ENCODE measurements at places on chromosomes 7 and 10.

- DNase-seq = no peak
These were observed 24.9 kb downstream of the POLR3A start for GRCh38 chr10:78004215-78005026.

DNA sequence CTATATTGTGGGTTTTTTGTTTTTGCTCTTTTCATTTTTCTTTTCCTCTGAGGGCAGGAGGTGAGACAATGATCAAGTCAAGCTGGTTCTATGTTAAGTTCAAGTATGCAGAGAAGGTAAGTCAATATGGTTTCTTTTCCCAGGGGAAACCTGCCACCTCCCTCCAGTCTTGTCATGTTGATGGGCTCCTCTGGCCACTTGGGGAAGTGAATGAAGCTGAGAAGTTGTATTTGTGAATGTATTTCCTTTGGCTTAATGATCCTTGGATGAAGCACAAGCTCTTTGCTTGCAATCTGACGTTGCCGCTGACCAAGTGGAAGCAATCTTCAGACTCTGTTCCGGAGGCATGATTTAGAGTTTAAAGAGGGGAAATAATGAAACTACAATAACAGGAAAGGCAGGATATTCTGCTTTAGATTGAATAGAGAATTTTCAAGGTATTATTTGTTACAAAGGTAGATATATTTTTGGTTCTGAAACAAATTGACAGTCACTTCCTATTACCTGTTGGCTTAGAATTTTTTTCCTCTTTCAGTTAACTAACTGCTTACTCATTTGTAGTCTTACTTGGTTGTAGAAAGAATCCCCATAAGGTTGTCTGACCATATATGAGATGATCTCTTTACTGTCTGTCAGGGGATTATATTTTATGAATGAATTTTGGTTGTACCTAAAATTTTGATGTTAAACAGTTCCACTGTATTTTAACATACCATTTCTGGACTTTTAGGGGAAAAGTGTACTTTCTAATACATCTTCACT, 369.6 kb downstream of the AUTS2 start:
- DNase-seq = no peak

- DNase-seq = no peak
These were observed 38.2 kb downstream of the WDR37 start for GRCh38 chr10:1094112-1095057.

GRCh38 chr10:64682043-64682442, 1160.8 kb downstream of the REEP3 start:
- DNase-seq = no peak

DNA sequence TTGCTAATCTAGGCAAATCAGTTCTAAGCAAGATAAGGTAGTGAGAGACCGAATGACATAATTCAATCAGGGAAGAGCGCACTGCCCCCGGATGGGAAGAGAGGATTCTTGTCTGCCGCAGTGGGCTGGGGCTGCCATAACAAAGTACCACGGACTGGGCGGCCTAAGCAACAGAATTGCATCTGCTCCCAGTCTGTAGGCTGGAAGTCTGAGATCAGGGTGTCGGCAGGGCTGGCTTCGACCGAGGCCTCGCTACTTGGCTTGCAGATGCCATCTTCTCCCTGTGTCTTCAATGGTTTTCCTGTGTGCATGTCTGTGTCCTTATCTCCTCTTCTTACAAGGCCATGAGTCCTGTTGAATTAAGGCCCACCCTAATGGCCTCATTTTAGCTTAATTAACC, 59.7 kb upstream of the TMEM72 start:
- no peak for DNase-seq

DNA sequence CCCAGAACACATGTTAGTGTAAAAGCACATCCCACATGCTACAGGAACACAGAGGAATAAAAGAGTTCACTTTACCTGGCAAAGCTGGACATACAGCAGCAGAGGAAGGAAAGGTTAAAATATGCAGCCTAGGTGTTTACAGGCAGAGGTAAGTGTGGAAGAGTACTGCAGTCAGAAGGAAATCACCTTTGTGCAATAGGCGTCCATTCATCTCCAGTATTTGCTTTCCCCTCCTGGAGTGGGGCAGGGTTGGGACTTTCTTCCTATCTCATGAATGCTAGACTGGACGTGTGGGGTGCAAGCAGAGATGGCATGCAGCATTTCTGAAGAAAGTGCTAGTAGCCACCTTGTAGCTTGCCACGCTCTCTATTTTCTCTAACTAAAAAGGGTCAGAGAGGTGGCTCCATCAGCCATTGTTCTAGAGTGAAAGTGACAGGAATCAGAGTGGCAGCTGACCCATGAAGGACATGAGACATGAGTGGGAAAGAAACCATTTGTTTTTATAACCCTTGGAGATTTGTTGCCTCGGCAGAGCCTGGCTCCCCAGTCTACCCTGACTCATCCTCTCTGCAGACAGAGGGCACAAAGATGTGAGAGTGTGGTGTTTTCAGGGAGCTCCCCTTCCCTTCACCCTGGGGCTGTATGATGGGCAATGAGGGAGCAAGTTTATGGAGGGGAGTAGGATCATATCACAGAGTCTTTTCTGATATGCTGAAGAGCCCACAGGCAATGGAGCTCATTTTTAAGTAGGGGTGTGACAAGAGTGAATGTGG, 101.2 kb upstream of the SEC61G start:
- DNase-seq = no peak

DNA sequence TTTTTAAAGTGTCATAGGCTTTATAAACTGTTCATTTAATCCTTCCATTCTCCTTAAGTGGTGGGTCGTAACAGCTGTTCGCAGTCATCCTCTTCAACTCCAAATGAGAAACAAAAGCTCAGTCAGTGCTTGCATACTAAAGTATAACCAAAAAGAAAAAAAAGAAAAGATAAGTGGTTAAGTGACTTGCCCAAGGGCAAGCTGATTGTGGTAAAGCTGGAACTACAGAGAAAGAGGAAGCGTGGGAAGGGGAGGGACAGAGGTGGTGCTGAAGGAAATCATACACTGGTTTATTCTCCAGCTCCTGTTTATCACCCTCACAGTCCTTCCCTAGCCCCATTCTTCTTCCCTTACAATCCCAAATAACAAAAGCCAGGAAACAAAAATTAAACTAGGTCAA, 29.6 kb downstream of the IDE start:
- DNase-seq = peak; percentile 52

- DNase-seq = no peak
These were observed at the start of gene PILRB for GRCh38 chr7:100358027-100358856. Gene PILRB (plus strand): TSS chr7:100358117. CDS start chr7:100358303, 186 bp downstream.

DNA sequence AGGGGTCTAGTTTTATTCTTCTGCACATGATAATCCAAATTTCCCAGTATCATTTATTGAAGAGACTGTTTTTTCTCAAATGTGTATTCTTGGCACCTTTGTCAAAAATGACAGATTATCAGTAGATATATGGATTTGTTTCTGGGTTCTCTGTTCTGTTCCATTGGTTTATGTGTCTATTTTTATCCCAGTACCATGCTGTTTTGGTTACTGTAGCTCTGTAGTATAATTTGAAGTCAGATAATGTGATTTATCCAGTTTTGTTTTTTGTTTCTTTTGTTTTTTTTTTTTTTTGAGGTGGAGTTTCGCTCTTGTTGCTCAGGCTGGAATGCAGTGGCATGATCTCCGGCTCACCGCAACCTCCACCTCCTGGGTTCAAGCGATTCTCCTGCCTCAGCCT, 61.6 kb upstream of the HELLS start:
- DNase-seq = no peak

- no peak for DNase-seq
These were observed 171.6 kb downstream of the LRRN3 start for GRCh38 chr7:111262293-111263116.

GRCh38 chr7:93232673-93233018, 480 bp downstream of the VPS50 start:
- DNase-seq = no peak

DNA sequence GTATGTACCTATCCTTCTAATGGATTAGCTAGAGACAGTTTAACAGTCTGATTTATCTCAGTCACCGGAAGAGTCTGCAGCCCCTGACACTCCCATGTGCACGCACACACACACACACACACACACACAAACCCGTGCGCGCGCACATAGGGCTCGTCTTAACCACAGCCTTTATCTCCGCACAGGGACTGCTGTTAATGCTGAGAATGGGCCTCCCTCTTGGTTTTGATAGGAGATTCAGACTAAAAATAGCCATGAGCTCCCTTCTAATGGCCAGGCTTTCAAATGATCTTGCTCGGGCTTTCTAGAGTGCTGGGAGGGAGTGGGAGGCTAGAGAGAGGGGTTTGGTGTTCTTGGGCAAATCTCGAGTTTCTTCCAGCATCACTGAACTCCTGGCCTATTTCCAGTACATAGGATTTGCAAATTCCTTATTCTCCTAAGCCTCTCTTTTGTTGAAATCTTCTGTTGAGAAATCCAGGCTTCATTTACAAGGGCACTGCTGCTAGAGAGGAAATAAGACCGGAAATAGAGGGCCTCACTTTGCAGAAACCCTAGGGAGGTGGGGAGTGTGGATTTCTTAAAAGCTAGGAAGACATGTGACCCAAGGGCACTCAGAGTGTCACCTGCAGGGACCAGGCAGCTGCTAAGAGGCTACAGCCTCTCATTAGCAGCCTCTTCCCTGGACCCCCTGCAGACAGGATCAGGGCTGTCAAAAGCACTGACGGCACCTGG, 2.4 kb downstream of the TMEM72 start:
- DNase-seq = peak; percentile 83

DNA sequence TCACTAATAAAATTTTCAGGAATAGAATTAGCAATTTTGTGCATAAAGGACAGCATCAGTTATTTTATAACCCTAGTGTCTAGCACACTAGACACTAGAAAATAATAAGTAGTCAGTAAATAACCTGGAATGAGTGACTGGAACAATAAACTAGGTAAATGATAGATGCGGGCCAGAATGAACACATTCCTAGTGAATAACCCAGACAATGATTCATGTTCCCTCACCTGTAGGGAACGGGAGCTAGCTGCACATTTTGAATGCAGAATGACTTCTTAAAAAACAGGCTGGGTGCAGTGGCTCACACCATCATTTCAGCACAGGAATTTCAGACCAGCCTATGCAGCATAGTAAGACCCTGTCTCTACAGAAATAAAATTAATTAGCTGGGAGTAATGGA, 3.2 kb upstream of the ATOH7 start:
- no peak for DNase-seq

DNA sequence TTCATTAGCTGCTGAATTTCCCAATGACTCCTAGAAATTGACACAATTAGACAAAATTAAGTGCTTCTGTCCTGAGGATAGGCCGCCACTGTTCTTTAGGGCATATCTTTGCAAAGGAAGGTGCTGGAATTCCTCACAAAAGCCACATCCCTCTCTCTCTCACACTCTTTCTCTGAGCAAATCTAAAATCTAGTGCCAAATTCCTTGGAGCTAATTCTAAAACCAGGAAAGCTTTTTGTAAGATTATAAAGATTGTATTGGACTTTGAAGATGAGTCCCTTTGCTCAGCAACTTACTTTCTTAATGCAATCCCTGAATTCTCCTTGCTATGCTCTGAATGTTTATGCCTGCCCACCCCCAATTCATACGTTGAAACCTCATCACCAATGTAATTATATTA, 288.9 kb downstream of the KCNMA1 start:
- DNase-seq = no peak
